ENCODE measurements at places on chromosomes 3 and 15.

- no peak for DNase-seq
Measured at GRCh38 chr3:37715358-37715757, 146.3 kb upstream of the CTDSPL start.

GRCh38 chr3:169841171-169841570, 28.5 kb upstream of the LRRC34 start:
- DNase-seq: no peak

DNA sequence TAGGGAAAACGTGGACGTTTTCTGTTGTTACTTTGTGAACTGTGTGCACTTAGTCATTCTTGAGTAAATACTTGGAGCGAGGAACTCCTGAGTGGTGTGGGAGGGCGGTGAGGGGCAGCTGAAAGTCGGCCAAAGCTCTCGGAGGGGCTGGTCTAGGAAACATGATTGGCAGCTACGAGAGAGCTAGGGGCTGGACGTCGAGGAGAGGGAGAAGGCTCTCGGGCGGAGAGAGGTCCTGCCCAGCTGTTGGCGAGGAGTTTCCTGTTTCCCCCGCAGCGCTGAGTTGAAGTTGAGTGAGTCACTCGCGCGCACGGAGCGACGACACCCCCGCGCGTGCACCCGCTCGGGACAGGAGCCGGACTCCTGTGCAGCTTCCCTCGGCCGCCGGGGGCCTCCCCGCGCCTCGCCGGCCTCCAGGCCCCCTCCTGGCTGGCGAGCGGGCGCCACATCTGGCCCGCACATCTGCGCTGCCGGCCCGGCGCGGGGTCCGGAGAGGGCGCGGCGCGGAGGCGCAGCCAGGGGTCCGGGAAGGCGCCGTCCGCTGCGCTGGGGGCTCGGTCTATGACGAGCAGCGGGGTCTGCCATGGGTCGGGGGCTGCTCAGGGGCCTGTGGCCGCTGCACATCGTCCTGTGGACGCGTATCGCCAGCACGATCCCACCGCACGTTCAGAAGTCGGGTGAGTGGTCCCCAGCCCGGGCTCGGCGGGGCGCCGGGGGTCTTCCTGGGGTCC, at the start of gene TGFBR2:
TGFBR2 (plus strand) TSS at position 301 of the 731 bp plus-strand sequence; CDS start at position 584, 283 bp downstream.
- peak; percentile 74 for DNase-seq

DNA sequence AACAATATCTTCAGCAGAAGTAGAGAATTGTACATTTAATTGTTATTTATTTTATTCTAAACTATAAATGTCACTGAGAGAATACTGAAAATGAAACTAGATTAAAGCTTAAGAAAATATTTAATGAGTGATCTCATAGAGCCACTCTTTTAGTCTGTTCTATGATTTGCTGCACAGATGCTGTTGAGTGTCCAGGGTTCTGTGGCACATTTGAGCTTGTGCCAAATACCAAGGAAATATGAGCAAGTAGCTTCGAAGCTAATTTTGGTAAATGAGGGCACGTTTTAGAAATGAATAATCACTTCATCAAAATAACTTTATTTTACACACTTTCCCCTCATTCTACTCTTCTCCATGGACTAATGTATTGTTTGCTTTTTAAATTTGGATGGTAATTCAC, 53.6 kb upstream of the THRB start:
- DNase-seq: no peak

DNA sequence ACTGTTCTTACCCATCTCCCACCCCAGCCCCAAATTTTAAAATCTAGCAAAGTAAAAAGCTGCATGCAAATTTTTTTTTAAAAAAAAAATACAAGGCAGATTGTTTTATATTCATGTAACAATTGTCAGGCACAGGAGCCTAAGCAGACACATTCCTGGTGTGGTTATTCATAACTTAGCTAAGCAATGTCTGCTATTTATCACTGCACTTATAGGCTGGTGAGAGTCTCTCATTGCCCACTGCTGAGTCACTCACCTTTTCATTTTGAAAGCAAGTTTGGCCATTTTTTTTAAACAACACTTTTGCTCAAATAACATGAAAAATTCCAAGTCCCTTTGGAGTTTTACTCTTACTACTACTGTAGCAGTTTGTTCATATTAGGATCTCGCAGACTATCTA, 413.9 kb downstream of the RBMS3 start:
- DNase-seq: no peak

DNA sequence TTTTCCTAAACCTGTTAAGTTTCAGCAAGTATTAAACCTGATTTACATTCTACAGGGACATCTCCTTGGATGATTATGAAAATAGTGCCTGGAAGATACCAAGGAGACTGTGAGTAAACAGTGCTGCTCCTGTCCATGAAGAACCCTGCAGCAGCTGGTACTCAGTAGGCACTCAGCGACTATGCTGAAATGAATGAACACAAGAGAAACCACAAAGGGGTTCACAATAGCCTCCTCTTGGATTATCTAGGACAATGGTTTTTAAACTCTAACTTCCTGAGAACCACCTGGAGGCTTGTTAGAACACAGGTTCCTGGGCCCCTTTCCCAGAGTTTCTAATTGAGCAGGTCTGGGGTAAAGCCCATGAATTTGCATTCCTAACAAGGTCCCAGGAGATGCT, 488.4 kb upstream of the UBE2E2 start:
- no peak for DNase-seq

DNA sequence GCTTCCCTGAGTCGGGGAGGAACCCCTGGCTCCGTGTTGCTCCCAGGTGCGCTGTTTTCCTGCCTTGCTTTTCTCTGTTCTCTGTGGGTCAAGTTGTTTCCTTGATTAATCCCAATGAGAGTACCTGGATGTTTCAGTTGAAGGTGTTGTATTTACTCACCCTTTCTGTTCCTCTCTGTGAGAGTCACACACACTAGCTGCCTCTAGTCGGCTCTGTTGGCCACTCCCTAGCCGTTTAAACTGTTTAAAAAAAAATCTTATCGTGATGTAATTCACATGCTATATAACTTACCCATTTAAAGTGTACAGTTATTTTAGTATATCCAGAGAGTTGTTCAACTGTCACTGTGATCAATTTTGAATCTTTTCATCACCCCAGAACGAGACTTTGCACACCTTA, 74.0 kb downstream of the AKAP13 start:
- no peak for DNase-seq

GRCh38 chr3:32226875-32227500, 11.5 kb upstream of the CMTM8 start:
- no peak for DNase-seq

DNA sequence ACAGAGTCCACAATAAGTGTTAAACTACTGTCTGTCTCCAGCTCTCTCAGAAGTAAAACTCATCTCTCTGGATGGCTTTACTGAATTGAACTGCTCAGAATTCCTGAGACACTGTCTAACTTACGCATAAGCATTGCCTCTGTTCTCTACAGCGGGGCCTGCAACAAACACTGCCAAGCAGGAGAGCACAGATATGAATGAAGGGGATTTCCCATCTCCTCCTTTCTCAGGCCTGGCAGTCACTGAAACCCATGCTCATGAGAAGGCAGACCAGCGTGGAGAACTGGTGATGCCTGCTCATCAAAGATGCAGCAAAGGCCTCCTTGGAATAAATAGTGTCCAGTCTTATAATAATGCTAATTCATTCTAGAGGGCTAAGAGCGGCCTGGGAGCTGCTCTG, 10.3 kb downstream of the RASGRP1 start:
- no peak for DNase-seq

DNA sequence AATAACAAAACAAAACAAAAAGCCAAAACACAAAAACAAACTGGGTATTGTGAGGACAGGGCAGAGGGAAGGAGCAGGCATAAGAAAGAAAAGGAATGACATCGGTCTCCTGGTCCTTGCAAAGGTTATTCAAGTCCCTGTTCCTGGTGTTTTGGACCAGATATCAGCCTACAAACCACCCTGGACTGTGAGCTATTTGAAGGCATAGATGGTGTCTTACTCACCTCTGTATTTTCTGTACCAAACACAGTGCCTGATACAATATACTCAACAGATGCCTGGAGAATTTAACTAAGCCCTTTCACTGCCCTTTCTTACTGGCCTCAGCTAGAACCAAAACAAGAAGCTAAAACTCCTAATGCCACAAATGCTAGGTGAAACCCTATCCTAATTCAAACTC, 197.0 kb downstream of the TIGIT start:
- DNase-seq: no peak

DNA sequence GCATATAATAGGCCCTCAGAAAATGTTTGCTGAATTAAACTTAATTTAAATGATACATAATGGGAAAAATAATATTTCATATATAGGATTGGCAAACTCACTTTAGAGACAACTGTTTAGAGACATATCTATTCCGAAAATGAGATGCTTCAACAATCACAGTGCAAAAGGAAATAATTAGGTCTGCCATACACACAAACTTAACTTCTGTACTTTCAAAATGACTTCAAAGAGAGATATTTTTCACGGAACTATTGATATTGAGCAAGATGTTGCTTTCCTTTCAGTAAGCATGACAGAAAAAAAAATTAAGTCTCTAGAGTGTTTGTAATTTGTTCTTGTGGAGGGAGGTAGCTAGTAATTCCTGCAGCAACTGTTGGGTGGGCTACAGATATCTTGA, 769.5 kb downstream of the TUSC7 start:
- no peak for DNase-seq

DNA sequence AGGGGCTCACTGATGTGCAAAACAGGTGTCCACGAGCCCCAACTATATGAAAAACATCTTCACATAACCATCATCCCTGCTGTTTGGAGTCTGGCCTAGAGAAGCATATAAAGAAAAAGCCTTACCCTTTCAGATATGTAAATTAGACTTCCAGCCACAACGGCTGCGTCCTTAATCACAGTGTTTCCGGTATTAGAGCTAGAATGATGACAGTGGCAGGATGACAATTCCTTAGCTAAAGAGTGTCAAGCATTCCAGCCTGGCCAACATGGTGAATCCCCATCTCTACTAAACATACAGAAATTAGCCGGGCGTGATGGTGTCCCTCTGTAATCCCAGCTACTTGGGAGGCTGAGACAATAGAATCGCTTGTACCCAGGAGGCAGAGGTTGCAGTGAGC, 19.5 kb upstream of the SAMD7 start:
- DNase-seq: no peak

DNA sequence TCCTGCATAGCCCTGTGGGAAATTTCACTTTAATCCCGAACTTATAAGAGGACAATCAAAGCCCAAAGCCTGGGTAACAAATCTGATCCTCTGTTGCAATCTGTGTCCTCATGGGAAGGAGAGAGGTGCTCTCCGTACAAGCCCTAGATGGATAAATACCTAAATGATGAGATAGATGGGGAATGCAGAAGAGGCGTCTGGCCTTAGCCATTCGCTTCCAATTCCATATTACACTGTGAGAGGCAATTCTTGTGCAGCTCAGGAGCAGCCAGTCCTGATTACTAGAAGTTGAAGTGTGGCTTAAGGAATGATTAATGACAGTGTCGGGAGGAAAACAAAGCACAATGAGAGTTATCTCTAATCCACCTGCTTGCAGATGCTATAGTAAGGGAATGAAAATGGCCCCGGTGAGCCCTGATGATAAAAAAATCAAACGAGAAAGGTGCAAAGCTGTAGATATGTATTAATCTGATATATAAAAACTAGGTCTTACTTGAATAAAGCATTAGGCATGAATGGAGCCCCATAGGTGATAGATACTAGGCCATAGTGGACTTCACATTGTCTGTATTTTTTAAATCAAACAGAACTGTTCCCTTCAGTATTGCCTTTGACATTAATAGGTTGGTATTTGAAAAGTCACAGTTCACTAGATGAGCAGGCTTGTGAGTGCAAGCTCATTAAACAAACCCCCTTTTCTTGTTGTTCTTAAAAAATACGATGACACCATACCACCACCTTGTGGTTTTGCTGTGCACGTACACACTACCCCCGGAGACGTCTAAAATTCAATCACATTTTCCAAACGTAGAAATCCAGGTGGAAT, 54.2 kb upstream of the TMCO5A start:
- no peak for DNase-seq

DNA sequence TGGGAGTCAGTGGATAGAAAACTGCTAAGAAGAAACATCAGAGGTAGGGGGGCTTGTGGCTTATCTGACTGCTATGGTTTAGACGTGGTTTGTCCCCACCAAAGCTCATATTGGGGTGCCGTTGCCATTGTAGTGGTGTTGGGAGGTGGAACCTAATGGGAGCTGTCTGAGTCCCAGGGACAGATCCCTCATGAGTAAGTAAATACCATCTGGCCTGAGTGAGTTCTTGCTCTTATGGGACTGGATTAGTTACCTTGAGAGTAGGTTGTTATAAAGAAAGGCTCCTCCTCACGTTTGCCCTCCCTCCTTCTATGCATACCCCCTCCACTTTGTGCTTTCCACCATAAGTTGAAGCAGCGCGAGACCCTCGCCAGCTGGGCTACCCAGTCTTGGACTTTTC, 53.4 kb upstream of the VILL start:
- DNase-seq: no peak

DNA sequence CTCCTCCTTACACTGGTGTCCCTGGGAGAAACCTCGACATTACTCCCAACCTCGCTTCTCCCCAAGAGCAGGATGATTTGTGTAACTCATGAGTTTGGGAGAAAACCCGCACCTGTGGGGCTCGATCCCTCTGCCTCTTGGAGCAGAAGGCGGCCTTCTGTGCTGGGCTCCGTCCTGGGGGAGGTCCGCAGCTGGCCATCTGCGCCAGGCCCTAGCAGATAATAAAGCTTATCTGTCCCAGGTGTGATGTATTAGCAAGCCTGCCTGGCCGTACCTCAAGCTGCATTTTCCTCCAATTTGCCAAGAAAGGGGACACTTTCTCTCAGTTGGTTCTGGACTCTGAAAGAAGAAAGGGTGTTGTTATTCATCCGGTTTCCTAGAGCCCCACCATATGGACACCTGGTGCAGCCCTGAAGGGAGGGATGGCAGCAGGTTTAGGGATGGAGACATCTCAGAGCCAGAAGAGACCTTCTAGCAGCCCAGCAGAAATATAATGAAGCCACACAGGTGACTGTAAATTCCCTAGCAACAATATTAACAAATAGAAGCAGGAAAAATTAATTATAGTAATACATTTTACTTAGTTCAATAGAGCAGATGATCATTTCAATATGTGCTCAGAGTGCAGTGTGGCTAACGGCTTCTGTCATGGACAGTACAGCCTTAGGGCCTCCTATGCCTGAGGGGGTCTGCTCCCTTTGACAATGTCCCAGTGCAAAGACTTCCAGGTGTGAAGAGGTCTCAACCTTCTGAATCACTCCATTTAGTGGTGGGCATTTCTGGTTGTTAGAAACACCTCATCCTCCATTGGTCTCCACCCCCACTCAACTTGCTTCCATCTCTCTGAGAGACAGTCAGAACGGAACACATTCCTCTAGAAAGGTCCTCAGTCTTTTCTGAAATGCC, 94.8 kb downstream of the CPN2 start:
- DNase-seq: no peak

- no peak for DNase-seq
Measured at GRCh38 chr15:36777926-36778325, 198.5 kb downstream of the CDIN1 start.

DNA sequence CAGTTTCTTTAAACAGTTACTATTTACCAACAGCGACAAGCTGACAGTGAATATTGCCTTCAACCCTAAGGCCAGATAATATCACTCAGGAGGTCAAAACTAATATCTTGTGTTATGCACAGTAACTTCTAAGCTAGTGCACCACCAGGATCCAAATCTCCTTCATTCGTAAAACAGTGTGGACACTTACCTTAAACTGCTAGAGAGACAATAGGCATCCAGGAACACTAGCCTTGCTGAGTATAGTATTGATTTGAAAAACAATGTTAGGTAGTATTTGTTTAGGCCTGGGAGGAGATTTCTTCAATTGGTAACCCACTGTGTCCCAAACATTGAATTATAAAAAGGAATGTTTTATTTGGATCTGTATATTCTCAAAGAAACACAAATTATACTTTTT, 707.9 kb upstream of the UBE2E2 start:
- DNase-seq: no peak

- DNase-seq: no peak
Measured at GRCh38 chr15:70823196-70823595, 30.8 kb downstream of the LARP6 start.
